ENCODE measurements at places on chromosomes 7 and 10.

DNA sequence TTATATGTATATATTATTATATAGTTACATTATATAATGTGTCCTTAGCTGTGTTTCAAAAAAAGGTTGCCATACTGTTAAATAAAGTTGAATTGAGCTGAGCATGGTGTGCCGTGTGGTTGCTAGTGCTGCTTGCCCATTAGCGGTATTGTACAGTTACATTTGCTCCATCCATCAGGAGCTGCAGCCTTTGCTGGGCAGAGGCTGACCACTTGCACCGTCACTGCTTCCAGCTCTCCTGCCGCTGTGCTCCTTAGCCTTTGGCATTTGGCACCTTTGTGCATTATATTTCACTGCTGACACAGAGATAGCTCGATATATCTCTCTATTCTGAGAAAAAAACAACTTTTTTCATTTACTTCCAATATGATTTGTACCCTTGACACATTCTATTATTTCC is 372.2 kb downstream of the PHTF2 start:
- DNase-seq = no peak

DNA sequence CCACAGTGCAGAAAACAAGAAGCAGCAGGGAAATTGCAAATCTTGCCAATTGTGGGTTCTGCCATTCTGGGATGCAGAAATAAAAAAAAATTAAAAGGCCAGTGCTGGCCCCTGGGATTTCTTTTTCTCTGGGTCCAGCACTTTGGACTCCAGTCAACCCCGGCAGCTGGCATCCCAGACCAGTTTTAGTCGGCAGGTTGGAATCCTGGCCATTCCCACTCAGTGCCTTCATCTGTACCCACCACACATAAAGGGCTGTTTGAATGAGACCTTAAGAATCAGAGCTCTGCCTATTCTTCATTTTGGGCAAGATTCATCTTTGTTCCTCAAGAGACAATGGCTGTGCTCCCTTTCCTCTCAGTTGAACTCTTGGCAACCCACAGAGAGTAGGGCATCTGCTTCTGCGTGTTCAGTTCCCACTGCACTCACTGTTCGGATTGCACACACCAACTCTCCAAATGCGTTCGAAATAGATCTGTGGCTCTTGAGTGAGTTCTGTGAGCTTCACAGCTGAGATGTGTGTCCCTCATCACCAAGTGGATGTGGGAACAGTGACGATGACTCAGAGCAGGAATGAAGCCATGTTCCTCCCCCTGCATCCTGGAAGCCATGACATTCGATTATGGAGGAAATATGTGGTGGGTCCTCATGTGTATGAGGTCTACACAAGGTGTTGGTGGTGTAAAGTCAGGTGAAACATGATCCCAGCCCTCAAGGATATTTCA is 63.0 kb upstream of the EGFR start:
- DNase-seq = peak; percentile 36

DNA sequence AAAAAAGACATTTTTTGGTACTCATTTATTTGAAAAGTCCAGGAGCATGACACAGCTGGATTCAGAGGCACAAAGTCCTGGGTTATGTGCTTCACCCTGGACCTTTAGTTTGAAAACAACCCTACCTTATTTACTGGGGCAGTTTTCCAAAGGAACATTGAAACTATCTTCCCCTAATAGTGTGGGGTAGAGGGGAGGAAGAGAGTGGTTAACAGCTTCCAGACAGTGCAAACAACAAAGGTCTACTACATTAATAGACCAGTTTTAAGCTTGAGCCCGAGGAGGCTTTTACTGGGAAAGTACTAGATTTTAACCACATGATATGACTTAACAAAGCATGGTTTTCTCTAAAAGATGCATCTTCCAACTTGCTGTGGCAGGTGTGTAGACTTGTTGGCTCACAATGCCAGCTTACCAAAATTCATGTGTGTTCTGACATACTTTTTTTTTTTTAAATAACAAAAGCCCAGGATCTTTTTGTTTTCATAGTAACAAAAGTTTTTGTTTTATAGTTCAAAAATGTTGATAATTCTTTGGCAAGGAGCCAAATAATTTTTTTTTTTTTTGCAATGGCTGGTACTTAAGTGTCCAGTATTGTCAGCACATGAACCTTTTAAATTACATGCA is 1.8 kb downstream of the GSTO1 start:
- DNase-seq = peak; percentile 20

DNA sequence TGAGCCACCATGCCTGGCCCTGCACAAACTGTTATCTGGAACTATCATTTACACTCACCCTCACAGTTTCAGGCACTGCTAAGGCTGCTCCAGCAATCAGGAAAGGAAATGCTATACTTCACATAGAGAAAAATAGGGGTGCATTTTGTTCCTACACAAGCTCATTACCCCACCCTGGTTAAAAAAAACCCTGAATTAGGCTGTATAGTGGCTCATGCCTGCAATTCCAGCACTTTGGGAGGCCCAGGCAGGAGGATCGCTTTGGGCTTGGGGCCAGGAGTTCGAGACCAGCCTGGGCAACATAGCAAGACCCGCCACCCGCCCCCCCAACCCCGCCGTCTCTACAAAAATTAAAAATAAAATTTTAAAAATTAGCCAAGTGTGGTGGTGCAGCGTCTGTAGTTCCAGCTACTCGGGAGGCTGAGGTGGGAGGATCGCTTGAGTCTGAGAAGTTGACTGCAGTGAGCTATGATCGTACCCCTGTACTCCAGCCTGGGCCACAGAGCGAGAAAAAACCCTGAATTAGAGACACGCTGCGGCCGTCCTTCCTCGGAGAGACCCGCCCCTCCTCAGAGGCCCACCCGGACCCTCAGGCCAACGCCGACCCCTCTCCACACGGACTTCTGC is 539 bp downstream of the PTCD1 start:
- no peak for DNase-seq

DNA sequence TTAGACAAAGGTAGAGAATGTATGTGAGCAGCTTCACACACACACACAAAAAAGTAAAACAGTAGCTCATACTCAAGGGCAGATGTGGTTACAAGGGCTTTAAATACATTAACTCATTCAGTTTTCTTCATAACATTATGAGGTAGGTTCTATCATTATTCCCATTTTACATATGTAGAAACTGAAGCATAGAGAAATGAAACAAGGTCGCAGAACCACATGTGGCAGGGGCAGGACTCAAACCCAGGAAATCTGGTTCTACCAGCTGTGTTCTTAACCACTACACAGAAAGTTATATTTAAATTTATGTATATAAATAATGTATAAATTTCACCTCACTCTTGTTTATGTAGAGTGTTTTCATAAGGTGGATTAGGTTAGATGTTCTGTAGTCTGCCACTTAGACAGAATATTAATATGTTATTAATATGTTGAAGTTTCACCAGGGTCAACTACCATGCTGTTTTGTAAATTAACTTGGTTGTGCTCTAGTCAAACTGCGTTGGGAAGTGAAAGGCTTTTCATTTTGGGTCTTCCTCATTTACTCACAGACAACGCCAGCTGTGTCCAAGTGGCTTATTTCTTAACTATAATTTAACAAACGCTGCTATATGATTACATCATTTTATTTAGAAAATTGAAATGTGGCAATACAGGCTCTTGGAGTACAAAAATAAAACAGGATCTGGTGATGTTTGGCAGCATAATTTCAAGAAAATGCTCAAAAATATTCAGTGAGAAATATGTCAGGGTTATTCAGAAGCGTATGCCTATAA is 138.4 kb downstream of the MDFIC start:
- no peak for DNase-seq

GRCh38 chr10:49164559-49165188 is 23.5 kb downstream of the TMEM273 start:
- peak; percentile 7 for DNase-seq

DNA sequence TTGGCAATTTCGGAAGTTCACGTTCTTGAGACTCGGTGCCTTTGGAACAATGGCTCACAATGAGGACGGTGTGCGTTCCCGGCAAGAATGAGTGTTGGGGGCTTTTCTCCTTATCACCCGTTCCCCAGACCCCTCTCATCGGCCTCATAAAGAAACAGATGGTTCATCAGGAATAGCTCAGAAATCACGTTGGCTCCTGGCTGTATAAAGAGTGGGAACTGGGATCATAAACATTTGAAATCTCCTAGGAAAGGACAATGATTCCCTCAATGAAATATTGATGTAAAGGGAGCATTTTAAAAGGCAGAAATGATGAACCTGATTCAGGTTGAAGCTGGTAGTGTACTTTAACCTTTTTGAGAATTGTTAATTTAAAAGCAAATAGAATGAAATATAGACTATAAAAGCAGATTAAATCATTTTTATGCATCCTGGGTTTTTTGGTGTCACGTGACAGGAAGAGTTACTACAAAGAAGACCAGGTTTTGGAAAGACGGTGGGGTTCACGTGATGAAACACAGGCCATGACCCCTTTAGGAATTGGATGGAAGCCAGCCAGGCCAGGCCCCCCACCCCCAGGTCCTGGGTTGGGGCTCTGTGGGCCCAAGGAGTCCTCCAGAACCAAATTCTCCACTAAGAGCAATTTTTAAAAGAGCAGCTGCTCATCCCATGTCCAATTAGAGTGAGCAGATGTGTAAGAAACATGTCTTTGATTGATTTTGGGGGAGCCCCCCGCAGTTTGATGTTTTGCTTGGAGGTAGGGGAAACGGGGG is 63.0 kb downstream of the CUX1 start:
- no peak for DNase-seq

DNA sequence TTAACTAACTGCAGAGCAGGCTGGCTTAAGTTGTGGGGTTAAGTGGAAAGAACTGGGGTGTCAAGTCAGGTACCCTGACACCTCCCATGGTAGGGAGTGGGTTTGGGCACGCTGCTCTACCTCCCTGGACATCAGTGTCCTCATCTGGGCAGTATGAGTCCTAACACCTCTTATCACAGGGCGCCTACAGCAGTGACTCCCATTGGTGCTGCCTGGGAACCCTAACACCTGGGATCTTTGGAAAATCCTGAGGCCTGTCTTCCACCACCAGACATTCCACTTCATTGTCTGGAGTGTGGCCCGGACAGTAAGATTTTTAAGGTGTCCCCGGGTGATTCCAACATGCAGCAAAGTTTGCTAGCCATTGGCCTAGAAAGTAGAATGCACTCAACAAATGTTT is 239.1 kb downstream of the SKAP2 start:
- DNase-seq = no peak

GRCh38 chr10:118311505-118311904 is 30.6 kb downstream of the FAM204A start:
- DNase-seq = no peak

DNA sequence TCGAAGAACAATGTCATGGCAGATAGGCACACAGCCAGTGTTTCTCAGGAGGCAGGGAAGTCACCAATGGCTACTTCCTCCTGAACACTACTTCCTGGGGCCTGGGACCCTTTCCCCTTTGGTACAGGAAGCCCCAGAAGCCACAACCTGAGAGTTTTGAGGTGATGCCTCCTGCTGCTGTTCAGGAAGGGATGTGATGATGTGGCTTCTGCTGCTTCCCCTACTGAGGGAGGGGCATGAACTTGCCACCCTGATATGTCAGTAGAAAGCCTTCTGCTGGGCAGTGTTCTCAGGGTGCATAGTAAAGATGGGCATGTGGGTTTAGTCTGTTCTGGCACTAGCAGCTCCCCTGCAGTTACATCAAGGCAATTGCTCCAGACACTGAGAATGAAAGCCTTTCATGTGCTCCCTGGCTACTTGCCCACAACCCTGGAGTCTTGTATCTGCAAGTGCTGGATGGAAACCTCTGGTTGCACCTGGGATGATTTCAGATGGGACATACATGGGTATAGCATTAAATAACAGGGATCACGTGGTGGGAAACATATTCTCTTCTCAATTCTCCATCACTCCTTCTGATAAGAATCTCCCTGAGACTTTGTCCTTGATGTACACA is 69.3 kb downstream of the ADRA2A start:
- DNase-seq = no peak

DNA sequence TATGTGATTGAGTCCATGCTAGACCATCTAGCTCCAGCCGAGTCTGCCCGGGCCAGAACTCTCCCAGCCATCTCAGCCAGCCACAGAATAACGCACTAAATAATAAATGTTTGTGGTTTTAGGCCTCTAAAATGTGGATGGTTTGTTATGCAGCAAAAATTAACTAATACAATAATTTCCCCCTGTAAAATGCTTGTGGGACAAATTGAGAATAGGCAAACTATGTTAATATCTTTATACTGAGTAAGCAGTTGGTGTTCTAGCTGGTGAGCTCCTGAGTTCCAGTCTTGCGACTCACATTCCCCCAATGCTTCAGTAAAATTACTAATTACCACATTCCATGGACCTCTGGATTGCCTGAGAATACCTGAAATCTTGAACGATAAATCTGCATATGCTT is 316.8 kb upstream of the NFE2L3 start:
- no peak for DNase-seq
